ENCODE measurements at places on chromosomes 4 and X.

DNA sequence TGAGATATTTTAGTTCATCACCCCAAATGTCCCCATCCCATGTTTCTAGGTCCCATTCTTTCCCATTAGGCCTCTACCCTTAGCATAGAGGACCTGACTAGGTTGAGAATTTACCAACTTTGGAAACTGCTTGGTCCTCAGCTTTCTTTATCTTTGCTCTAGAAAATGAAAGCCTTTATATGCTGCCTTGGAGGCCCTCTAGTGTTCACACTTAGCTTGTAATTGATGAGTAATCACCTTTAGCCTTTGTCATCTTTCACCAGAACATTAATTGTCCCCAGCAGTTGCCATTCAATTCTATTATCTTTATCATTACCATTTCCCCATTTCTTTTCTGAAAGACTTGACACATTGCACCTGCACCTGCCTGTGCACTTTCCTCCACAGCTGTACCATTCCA, 589.2 kb upstream of the NR3C2 start:
- peak; percentile 8 for DNase-seq

DNA sequence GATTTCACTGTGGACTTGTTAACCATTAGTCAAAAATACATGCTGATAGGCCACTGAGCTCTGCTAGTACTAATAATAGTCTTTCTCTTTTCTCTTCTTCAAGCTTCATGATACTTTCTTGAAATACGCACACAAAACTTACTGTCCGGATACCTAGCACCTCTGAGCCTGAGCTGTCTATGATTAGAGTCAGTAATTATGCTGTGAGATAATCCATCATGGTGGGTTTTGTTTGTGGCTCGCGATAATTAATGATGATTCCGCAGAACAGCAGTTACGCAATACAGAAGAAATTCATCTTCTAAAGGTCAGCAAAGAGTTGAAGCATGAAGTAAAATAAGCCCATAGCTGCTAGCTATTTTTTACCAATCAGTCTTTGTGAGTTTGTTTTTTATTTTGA, 511.5 kb upstream of the GALNT7 start:
- no peak for DNase-seq

DNA sequence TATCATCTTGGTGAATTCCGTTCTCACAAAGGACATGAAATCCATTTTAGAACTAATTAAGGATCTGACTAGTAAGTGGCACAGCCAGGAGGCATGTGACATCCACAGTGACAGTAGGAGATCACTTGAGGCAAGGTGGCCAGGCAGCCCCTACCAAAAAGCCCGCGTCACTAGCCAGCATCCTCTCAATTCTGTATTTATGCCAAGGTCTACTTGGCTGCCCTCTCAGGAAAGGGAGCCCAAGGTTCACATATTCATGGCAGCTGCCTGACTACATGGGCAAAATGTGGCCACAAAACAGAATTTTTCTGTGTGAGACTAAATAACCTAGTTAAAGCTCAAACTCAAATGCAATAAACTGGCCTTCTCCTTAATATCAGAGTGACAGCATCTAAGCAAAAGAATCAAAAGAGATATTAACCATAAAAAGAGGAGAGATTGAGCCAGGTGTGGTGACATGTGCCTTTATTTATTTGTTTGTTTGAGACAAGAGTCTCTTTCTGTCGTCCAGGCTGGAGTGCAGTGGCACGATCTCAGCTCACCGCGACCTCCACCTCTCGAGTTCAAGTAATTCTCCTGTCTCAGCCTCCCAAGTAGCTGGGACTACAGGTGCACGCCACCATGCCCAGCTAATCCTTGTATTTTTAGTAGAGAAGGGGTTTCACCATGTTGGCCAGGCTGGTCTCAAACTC, 51.5 kb downstream of the SLC9A7 start:
- DNase-seq = no peak

DNA sequence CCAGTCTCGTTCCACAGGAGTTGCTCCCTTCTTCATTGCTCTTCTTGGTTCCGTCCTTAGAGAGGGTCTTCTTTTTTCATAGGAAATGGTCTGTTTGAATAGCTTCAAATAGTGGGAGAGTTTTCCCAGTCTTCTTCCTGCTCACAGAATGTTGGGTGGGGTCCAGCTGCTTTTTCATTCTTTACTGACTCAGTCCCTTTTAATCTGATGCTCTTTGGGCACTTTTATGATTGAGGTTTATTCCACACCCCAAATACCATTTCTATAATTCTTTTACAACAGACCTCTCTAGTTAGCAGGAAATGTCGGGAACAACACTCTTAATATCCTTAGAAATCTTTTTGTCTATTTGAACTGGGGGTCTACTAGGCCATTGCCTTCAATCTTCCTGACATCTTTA, 239.5 kb downstream of the PRDM5 start:
- no peak for DNase-seq

DNA sequence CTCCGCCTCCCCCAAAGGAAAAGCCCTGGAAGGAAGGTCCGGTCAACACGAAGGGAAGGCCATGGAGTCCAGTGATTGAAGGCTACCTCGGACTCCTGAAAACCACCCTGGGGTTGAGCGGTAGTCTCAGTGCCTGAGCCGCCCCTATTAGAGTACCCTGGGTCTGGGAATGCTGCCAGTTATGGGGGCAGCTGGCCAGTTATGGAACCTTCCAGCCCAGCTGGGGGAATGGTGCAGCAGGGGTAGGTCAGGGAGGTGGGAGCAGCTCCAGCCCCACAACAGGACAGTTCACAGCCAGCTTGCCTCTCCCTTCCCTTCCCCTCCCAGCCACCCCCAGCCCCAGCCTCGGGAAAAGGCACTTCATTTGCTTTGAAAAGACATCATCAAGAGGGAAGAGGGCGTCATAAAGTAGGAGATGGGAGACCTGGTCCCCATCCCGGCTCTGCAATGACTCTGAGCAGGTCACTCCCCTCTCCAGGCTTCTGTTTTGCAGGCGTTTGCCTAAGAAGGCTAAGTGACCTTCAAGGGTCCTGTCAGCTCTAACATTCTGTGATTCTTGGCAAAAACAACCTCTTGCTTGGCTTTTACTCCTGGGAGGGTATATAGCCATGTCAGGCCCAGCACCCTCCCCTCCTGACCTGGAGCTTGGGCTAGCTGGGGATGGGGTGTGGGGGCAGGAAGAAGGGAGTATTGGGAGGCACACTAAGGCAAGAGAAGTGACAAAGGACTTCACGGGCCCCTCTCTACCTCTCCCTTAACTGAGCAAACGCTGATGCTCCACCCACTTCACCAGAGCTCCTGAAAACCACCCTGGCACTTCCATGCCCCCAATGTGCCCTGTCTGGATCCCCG, 8.0 kb downstream of the APLN start:
- no peak for DNase-seq

GRCh38 chr4:109875106-109875505, 27.2 kb downstream of the LRIT3 start:
- no peak for DNase-seq

- no peak for DNase-seq
Measured at GRCh38 chrX:123324625-123325024, 140.5 kb downstream of the GRIA3 start.

- no peak for DNase-seq
Measured at GRCh38 chrX:44874420-44875184, 1.6 kb downstream of the KDM6A start.

DNA sequence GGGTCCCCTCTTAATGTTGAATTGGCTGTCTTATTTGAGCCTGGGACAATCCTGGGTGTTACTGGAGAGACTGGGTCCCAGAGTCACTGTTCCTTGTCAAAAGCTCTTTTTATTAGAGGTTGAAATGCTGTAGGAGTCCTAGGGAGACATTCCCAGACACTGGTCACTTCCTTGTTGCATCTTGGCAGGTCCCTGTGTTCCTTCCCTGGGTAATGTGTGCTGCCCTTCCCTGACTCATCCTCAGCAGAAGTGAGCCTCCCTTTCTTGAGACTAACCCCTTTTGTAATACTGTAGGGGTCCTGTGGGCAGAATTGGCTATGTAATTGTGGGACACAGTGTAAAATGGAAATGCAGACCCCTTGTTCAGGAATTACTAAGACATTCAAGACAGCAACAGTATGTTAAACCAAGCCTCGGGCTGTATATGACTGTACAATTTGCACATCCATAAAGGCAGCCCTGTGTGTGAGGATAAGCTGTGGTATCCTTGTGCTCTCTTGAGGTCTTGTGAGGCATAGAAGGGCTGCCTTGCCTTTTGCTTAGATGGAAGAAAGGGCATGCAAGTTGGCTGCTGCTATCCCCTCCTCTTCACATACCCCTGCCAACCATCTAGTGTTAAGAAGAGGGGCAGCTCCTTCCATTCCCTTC, 53.5 kb downstream of the DCLK2 start:
- no peak for DNase-seq

DNA sequence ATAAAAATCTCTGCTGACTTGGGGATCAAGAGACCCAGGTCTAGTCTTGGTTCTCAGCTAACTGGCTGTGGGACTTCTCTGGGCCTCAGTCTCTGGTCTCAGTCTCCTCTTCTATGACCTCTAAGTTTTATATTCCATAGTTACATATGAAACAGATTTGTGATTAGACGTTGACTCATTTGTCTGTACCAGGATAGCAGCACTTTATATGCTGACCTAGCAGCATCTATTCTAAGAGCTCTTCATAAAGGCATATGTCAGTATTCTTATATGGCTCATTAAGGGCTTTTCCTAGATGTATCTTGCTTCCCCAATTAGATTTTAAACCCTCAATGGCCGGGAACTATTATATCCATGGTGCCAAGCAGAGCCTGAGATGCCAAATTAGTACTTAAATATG, 12.7 kb downstream of the GRPR start:
- no peak for DNase-seq

DNA sequence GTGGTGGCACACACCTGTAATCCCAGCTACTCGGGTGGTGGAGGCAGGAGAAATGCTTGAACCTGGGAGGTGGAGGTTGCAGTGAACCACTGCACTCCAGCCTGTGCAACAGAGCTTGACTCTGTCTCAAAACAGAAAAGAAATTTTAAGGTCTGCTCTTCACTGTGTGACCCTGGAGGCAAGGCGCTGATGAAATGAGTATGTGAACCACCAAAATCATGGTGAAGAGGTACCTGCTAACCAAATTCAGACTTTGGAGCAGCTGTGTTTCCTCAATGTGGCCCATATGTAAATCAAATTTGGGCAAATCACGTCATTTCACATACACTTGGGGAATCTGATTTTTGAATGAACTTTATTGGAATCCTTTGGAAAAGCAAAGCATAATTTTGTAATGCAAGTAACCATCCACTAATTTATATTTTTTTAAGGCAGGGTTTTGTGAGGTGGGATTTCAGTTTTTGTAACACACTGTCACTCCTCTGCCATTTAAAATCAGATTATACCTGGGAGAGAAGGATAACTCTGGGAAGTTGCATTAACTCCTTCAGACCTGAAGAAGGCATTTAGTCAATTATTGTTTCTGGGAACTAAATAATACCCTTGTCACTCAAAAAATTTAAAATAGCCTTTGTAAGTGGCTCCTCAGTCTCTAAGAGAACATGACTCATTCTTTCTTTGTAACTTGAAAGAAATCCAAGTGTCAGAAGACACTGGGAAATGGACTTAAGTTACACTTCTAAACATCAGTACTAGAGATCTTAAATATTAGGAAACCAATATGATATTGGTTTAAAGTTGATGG, 24.0 kb downstream of the DOCK11 start:
- no peak for DNase-seq

DNA sequence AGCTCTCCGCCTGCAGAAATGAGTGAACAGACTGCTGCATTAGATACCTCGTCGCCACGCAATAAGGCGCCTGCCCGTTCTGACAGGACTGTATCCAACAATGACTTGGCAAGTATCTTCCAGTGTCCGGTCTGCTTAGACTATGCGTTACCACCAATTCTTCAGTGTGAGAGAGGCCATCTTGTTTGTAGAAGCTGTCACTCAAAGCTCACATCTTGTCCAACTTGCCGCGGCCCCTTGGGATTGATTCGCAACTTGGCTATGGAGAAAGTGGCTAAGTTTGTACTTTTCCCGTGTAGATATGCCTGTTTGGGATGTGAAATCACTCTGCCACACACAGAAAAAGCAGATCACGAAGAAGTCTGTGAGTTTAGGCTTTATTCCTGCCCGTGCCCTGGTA, 172.0 kb upstream of the MAGEB16 start:
- no peak for DNase-seq

GRCh38 chr4:79682161-79682560, 274.1 kb upstream of the GK2 start:
- no peak for DNase-seq

DNA sequence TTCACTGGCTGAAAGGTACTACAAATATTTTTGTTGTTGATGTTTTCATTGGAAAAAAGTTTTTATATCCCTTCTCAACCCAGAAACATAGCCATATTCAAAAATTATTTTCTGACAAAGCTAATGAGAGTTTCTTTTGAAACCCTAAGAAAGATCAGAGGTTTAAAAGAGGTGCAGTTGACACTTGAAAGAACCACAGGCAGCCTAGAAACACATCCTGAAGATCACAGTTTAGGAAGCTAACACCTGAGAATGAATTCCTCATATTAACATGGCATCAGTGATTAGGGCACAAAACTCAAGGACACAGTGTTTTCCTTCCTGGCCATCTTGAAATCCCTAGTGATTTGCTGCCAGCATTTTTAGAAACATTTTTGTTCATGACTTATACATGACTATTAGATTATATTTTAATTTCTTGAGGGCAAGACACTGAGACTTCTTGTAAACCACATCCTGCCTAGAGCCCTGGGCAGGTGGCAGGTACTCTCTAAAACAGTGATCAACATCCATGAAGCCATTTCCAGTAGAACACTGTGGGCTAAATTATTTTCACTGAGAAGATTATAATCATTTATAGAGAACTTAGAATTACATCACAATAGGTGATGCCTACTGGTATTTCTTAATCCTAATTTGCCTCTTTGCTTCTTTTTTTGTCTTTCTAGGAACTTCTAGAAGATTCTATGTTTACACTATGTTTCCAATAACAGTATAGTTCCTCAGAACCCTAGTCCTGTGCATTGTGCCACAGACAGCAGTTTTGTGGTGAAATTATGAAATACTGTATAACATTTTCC, 80.0 kb downstream of the ARSJ start:
- peak; percentile 38 for DNase-seq

DNA sequence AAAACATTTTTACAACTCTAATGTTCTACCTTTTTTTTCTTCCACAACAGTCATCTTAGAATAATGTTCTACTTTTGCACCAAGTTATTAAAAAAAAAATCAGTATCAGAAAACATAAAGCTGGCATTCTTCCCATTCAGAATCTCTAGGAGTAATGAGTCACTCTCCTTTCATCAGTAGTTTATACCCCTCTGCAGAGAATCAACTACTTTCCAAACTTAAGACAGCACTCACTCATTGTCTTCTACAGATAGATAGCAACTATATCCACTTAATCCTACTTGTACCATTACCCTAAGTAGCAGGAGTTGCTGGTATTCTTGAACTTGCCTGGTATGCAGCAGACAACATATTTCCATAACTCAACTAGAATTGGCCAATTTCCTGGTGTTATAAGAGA, 3.2 kb downstream of the TIGD4 start:
- DNase-seq = no peak

DNA sequence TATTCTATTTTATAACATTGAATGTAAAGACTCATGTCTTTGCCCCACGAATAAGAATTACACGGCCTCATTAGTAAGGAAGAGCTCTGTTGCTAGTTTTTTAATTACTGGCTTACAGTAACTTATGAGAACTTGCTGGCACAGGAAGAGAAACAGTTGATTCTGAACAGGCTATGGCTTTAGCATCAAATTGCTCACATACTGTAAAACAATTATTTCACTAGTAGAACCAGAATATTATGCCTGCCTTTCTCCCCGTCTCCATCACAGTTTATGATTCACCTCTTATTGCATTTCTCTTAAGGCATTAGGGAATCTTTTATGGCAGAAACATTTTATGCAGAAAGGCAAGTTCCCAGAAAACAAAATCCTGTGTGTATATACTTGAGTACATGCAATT, 126.1 kb downstream of the SPRY1 start:
- DNase-seq = no peak

GRCh38 chrX:30971774-30972603, 82.9 kb upstream of the TAB3 start:
- no peak for DNase-seq

Measured in Jurkat, Clone E6-1 (cell line).